Fibroblast of lung (primary cell): ENCODE measurements at places on chromosomes 7 and 10. TPM values are rescaled to one million over a fixed set of nuclear protein-coding genes. Genes with fewer than 3 reads are reported as not detected.
A peak's percentile ranks its signal among the peaks of the same experiment; 100 is the strongest.

- no peak for DNase-seq
- no peak overlapping the region for H3K27ac ChIP-seq
- H3K4me1 ChIP-seq = no peaks in the 10 kb centered on the region
- H3K4me3 ChIP-seq = no peak overlapping the region
- no peaks in the 10 kb centered on the region for H3K36me3 ChIP-seq
These were observed 71.2 kb downstream of the TMEM178B start for GRCh38 chr7:141144921-141145629.

GRCh38 chr7:3157566-3158287 is 114.1 kb upstream of the CARD11 start:
- H3K36me3 ChIP-seq = no peaks in the 10 kb centered on the region
- H3K4me3 ChIP-seq = no peak overlapping the region
- DNase-seq = no peak

The AS3MT gene
- 8.1 and 10.5 TPM in 2 replicates for total RNA-seq

- H3K27me3 ChIP-seq = no peaks in the 10 kb centered on the region
- H3K4me1 ChIP-seq = peaks cover 3% of the 10 kb centered on the region
These were observed 4.5 kb downstream of the STAM start for GRCh38 chr10:17648243-17649035.

- H3K4me1 ChIP-seq = no peaks in the 10 kb centered on the region
- H3K27ac ChIP-seq = no peak overlapping the region
- H3K27me3 ChIP-seq = peaks cover 14% of the 10 kb centered on the region
- no peak for DNase-seq
- H3K36me3 ChIP-seq = no peaks in the 10 kb centered on the region
These were observed 61.9 kb upstream of the LANCL2 start for GRCh38 chr7:55303220-55303619.

DNA sequence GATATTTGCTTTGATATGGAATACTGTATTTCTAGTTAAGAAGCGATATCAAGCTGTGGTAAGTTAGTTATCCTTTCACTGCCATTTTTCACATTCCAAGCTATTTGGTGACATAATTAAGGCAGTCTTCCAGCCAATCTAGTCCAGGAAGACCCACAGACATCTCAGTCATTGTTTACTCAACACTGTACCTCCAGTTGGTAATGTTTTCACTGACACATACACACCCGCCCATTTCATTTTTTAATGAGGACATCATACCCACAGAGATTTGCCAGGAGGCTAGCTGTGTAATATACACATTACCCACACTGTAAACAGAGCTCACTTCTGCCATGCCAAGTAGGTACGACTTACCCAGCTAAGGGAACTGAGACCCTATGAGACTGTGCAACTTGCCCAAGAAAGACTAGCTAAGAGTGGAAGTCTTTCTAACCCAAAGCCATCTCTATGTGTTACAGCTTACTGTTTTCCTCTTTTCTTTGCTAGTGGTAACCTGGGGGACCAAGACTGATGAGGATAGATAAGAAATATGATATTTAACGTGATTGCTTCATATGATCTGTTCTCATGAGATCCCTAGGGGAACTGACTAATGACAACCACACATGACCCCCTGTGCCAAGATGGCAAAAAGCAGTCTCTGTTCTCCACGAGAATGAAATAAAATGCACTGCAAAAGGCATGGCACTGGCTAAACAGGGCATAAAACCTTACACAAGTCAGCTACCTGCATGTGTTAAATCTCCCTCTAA is 179.0 kb downstream of the DGKI start:
- peaks cover 5% of the 10 kb centered on the region for H3K4me1 ChIP-seq
- peak; percentile 52 for DNase-seq
- peak overlapping the region; percentile 40 for H3K27ac ChIP-seq
- H3K4me3 ChIP-seq = no peak overlapping the region

The GPR158 gene
- under 0.01 and 0.33 TPM in 2 replicates for total RNA-seq

GRCh38 chr7:2813350-2814185 is 30.5 kb downstream of the GNA12 start:
- no peaks in the 10 kb centered on the region for H3K27me3 ChIP-seq
- DNase-seq = no peak
- peaks cover 3% of the 10 kb centered on the region for H3K36me3 ChIP-seq
- peak overlapping the region; percentile 82 for H3K27ac ChIP-seq
- peaks cover 20% of the 10 kb centered on the region for H3K4me1 ChIP-seq

- H3K36me3 ChIP-seq = no peaks in the 10 kb centered on the region
- H3K4me1 ChIP-seq = peaks cover 3% of the 10 kb centered on the region
- H3K27ac ChIP-seq = no peak overlapping the region
- DNase-seq = no peak
These were observed 31.5 kb upstream of the SLIT1 start for GRCh38 chr10:97217299-97217698.

- peaks cover 3% of the 10 kb centered on the region for H3K4me1 ChIP-seq
- H3K27ac ChIP-seq = no peak overlapping the region
- no peaks in the 10 kb centered on the region for H3K36me3 ChIP-seq
- no peaks in the 10 kb centered on the region for H3K27me3 ChIP-seq
- no peak for DNase-seq
- no peak overlapping the region for H3K4me3 ChIP-seq
These were observed 166.6 kb upstream of the TCF7L2 start for GRCh38 chr10:112783351-112784021.

The RAPGEF5 gene
- 0.77 and 1.5 TPM in 2 replicates for total RNA-seq

The IFIT2 gene
- 11.6 and 21.6 TPM in 2 replicates for total RNA-seq

DNA sequence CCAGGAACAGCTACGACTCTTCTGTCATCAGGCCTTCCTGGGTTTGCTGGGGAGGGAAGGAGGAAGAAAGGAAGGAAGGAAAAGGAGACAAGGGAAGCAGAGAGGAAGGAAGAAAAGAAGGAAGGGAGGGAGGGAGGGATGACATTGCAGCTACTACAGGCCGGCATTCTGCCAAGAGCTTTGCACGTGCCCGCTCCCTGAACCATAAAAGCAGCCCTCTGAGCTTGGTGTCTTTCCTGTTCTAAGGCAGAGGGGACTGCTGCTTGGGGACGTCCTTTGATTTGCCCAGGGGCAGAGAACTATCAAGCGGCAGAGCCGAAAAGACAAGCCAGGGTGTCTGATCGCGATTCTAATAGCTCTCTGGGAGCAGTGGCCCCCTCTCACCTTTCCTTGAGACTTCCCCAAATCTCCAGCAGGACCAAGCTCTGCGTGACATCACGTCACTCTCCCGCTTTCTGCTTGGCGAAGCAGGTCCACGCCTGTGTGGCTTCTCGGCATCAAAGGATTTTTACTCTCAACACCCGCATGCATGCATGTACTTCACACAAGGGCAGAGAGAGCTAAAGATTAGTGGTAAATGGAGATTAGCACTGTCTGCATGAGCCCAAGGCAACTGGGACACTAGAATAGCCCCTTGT is 167.8 kb upstream of the AUTS2 start:
- no peak overlapping the region for H3K27ac ChIP-seq
- no peak overlapping the region for H3K4me3 ChIP-seq
- H3K4me1 ChIP-seq = no peaks in the 10 kb centered on the region
- H3K27me3 ChIP-seq = no peaks in the 10 kb centered on the region

DNA sequence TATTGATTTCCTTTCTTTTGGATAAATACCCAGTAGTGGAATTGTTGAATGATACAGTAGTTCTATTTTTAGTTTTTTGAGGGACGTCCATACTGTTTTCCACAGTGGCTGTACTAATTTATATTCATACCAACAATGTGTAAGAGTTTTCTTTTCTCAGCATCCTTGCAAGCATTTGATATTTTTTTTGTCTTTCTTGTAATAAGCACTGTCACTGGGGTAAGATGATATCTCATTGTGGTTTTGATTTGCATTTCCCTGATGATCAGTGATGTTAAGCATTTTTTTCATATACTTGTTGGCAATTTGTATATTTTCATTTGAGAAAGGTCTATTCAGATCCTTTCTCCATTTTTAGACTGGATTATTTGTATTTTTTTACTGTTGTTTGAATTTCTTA is 308.7 kb downstream of the PTEN start:
- H3K27ac ChIP-seq = no peak overlapping the region
- H3K27me3 ChIP-seq = no peaks in the 10 kb centered on the region
- DNase-seq = no peak

- no peak overlapping the region for H3K27ac ChIP-seq
- H3K27me3 ChIP-seq = no peaks in the 10 kb centered on the region
- no peaks in the 10 kb centered on the region for H3K4me1 ChIP-seq
- no peaks in the 10 kb centered on the region for H3K36me3 ChIP-seq
- H3K4me3 ChIP-seq = no peak overlapping the region
- no peak for DNase-seq
These were observed 467.0 kb upstream of the POT1 start for GRCh38 chr7:125396466-125397151.

The C7orf57 gene
- total RNA-seq = not detected in 2 replicates

The HTR7 gene
- 0.77 and 0.83 TPM in 2 replicates for total RNA-seq

- no peaks in the 10 kb centered on the region for H3K36me3 ChIP-seq
- peaks cover 2% of the 10 kb centered on the region for H3K4me1 ChIP-seq
- H3K27me3 ChIP-seq = peaks cover 3% of the 10 kb centered on the region
- no peak overlapping the region for H3K4me3 ChIP-seq
These were observed 480.5 kb upstream of the ZMIZ1 start for GRCh38 chr10:78588194-78588811.

DNA sequence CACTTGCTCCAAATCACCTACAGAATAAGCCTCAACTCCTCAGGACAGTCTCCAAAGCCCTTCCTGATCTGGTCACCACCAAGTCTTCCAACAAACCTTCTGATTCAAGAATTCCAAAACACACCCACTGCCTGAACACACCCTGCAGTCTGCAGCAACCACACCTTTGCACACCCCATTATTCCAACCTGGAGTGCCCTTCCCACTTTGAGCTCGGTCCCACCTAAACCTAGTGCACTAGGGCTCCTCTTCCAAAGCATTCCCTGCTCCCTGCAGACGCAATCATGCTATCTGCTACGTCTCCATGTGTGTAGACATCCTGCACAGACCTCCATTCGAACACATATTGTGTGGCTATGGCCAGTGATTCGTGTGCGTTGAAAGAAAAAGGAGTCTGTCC is 289.3 kb downstream of the GRID1 start:
- H3K4me3 ChIP-seq = no peak overlapping the region
- DNase-seq = no peak
- H3K27ac ChIP-seq = no peak overlapping the region

The CYP3A4 gene
- total RNA-seq = 0.17 TPM in 1 of 2 replicates, not detected in the other

- H3K4me3 ChIP-seq = peak overlapping the region; percentile 49
- H3K27me3 ChIP-seq = no peaks in the 10 kb centered on the region
- peaks cover 11% of the 10 kb centered on the region for H3K4me1 ChIP-seq
- H3K27ac ChIP-seq = peak overlapping the region; percentile 70
- peak; percentile 87 for DNase-seq
These were observed 50.5 kb upstream of the FOXK1 start for GRCh38 chr7:4631380-4632179.

The RNF32 gene
- 2.6 and 2.8 TPM in 2 replicates for total RNA-seq

- no peak overlapping the region for H3K4me3 ChIP-seq
- peaks cover 52% of the 10 kb centered on the region for H3K4me1 ChIP-seq
- H3K27me3 ChIP-seq = no peaks in the 10 kb centered on the region
- H3K27ac ChIP-seq = peak overlapping the region; percentile 67
- H3K36me3 ChIP-seq = no peaks in the 10 kb centered on the region
These were observed 15.5 kb downstream of the ZMIZ1 start for GRCh38 chr10:79084012-79084971.

DNA sequence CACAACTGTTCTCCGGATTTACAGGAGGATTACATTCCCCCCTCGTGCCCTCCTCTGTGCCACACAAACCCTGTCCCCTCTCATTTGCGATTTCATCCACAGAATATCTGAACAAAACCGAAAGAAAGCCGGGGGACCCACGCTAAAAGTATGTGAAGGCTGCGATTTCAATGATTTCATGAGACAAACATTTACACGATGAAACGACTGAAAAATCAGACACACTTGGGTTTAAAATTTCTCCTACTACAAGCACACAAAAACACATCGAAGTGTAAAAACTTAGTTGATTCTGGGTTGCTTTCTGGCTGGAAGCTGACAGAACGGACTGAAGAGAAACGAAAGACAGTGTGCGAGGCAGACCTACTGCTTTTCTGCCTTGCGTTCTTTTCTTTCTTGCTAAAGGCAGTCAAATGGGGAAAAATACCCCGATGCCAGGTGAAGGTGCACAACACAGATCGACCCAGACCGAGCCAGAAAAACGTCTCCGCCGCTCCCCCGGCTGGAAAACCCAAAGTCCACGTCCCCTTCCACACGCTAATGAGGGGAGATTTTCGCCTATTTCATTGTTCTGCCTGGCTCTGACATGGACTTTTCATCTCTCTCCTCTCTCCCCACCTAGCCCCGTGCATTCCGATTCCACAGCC is 1.2 kb downstream of the HIPK2 start:
- no peaks in the 10 kb centered on the region for H3K27me3 ChIP-seq
- peak; percentile 65 for DNase-seq
- H3K4me1 ChIP-seq = peaks cover 16% of the 10 kb centered on the region
- peak overlapping the region; percentile 100 for H3K4me3 ChIP-seq
- H3K27ac ChIP-seq = peak overlapping the region; percentile 85
- no peaks in the 10 kb centered on the region for H3K36me3 ChIP-seq

- no peak overlapping the region for H3K27ac ChIP-seq
- no peak for DNase-seq
- H3K4me1 ChIP-seq = no peaks in the 10 kb centered on the region
- no peaks in the 10 kb centered on the region for H3K36me3 ChIP-seq
- H3K27me3 ChIP-seq = no peaks in the 10 kb centered on the region
These were observed 53.9 kb upstream of the NRP1 start for GRCh38 chr10:33388382-33388781.

- peaks cover 2% of the 10 kb centered on the region for H3K36me3 ChIP-seq
- no peaks in the 10 kb centered on the region for H3K27me3 ChIP-seq
- H3K4me3 ChIP-seq = no peak overlapping the region
These were observed 56.5 kb downstream of the EXOC4 start for GRCh38 chr7:133309333-133309732.

DNA sequence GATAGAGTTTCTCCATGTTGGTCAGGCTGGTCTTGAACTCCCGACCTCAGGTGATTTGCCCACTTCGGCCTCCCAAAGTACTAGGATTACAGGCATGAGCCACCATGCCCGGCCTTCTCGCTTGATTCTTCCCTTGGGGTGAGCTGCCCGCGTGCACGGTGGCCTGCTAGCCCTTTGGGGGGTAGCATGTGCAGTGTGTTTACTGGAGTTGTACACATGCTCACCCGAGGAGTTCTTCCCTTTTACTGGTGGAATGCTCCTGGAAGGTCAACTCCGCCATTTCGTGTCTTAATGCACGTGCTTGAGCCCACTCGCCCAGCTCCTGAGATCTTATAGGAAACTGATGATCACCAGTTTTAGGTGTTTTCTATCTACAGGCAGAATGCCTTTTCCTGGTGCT is 17.0 kb upstream of the ADAMTS14 start:
- peak overlapping the region; percentile 88 for H3K27ac ChIP-seq
- no peaks in the 10 kb centered on the region for H3K27me3 ChIP-seq
- no peak for DNase-seq
- H3K4me1 ChIP-seq = peaks cover 30% of the 10 kb centered on the region
- H3K36me3 ChIP-seq = no peaks in the 10 kb centered on the region
